ENCODE measurements at places on chromosomes 4 and X. TPM values are rescaled to one million over a fixed set of nuclear protein-coding genes. Genes with fewer than 3 reads are reported as not detected.

- no peak for DNase-seq
Observed at GRCh38 chr4:1629699-1630083, 54.4 kb downstream of the FAM53A start.

- DNase-seq, result no peak
Observed at GRCh38 chr4:118810991-118811764, 24.7 kb downstream of the SEC24D start.

DNA sequence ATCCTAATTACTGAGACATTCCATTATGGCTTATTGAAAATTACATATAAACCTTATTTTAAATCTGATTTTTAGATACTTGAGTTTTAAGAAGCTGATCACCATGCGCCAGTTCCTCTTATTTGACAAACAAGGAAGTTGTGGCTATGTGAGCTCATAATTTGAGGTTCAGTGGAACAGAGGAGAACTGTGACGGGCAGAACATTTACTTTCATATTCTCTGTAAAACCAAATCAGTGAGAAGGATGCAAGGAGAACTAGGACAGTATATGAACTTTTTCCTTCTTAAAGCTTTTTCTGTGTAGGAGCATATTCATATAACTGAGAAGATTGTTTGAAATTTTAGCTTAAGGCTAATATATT is 25.3 kb downstream of the STIM2 start:
- DNase-seq, result peak; percentile 4

DNA sequence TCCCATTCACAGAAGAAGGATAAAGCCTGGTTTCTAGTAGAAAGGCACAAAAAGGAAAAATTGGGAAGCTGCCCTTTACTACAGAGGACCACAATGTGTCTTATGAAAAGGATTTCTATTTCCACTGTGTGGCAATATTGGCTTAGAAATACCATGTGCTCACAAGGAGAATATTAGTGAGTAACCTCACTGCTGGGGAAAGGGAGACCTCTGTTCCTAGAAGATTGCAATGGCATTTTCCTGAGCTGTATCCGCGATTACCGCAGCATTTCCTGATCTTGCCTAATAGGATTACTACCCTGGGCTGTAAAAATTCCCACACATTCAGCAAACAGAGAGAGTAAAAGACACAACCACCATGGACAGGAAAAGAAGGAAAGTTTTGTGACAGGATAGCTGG is 308.8 kb upstream of the TECRL start:
- DNase-seq, result no peak

- peak; percentile 82 for DNase-seq
Observed at GRCh38 chr4:110005461-110006056, 92.9 kb downstream of the EGF start.

DNA sequence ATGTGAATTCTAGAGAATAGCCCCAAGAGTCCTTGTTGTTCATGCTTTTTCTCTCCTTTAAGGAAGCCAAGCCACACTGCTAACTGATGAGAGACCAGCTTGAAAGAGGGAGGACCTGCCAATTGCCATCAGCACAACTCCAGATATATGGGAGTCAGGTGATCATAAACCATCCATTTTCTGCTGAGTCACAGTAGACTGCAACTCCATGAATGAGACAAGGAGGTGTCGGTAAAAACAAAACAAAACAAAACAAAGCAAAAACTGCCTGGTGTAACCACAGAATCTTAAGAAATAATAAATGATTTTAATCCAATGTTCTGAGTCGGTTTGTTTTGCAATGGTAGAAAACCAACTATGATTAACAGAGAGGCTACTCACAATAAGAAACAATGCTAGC is 837.3 kb downstream of the PCDH7 start:
- DNase-seq, result no peak

Gene BDH2
- total RNA-seq, result 43.4 TPM

DNA sequence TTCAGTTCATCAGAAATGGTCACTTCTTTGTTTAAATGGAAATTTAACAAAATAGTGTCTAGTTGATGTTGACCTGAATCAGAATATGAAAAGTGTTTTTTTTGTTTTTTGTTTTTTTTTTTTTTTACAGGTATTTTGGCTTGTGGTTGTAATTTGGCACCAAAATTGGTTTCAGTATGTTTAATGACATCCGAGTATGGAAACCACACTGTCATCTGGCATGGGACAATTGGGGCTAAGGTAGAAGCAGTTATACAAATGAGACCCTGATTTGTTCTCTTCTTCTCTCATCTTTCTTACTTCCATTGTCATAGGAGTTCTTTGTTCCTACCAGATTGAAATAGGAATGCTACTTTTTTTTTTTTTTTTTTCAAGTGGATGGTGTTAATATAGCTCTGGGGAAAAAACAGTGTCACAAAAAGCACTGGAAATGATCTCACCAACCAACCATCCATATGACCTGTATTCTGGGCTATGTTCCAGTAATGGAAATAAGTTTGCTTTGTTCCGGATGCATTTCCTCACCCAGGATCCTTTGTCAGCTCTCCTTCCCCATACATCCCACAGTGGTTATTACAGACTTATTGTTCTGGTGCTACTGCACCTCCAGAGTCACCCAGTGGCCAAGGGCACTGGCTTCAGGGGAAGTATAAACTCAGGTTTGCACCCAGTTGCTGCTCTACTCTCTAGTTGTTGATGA is 95.8 kb downstream of the ATXN3L start:
- peak; percentile 68 for DNase-seq

- no peak for DNase-seq
Observed at GRCh38 chr4:52112411-52112810, 61.3 kb downstream of the SPATA18 start.

Gene MAMLD1
- total RNA-seq, result 2.1 TPM

Gene AR
- total RNA-seq, result 7.5 TPM

GRCh38 chr4:118076958-118077766 is 42.9 kb downstream of the NDST3 start:
- no peak for DNase-seq

DNA sequence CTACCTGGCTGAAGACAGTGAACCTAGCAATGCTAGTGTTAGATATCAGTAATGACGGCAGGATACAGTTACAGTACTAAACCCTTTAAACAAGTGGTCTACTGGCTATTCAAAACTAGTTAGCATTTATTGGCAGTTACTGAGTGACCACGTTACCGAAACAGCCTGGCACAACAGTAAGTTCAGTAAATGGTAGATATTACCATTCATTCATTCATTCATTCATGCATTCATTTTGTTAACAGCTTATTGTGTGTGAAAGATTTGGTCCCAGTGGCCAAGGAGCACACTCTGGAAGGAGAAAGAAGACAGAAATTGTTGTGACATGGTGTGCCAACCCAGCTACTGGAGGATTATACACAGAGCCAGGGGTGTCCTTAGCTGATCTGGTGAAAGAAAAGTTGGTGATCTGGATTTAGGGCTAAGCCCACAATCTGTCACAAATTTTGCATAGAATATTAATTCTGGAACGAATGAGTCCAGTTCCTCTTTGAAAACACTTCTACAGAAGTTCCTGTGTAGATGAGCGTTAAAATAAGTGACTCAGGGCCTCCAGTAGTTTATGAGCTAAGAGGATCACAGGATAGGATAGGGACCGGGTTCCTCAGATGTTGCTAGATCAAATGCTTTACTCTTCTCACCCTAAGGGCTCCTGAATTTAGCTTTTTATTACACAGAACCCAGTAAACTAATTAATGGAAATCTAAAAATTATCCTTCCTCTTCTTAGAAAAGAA is 179.1 kb downstream of the CBR4 start:
- DNase-seq, result no peak

Gene GAGE1
- not detected for total RNA-seq

Gene MUC7
- total RNA-seq, result not detected

- DNase-seq, result no peak
Observed at GRCh38 chr4:114028071-114028470, 48.6 kb upstream of the ARSJ start.

- no peak for DNase-seq
Observed at GRCh38 chrX:10395643-10396042, 224.7 kb downstream of the MID1 start.

GRCh38 chr4:119731778-119732177 is 103.2 kb upstream of the PDE5A start:
- no peak for DNase-seq

GRCh38 chr4:8052160-8052691 is 106.4 kb downstream of the ABLIM2 start:
- DNase-seq, result no peak

DNA sequence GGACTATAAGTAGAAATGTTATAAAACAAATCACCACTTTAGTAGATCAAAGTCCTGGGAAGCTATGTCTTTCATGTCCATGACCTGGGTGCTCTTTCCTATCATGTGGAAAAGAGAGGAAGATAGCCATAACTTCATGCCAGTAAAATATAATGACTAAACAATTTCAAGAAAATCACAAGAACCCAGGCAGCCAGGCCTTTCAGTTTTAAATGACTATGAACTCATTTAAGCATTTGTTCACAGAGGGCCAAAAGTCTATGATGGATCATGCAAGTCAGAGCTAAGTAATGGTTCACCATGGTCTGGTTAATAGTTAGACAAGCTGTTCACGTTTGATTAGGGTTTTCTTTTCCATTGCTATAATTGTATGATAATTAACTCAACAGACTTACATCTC is 155.8 kb downstream of the PPARGC1A start:
- DNase-seq, result no peak

All from skin of body (tissue), 3 donors.